GM12878 (cell line): ENCODE measurements at places on chromosomes 11 and 22. TPM values are rescaled to one million over a fixed set of nuclear protein-coding genes. Genes with fewer than 3 reads are reported as not detected.

The OR10A4 gene
- polyA plus RNA-seq: not detected in 2 replicates

The PDE3B gene
- polyA plus RNA-seq: 1.6 and 1.7 TPM in 2 replicates

The VPREB1 gene
- polyA plus RNA-seq: not detected in 2 replicates

The PRR5 gene
- polyA plus RNA-seq: 1.2 and 1.3 TPM in 2 replicates

The SLC22A12 gene
- not detected in 2 replicates for polyA plus RNA-seq

The HPS5 gene
- 23.6 and 25.5 TPM in 2 replicates for polyA plus RNA-seq

The OR6X1 gene
- polyA plus RNA-seq: not detected in 2 replicates
